Stimulated activated CD4-positive, alpha-beta T cell treated with anti-CD3 and anti-CD28 coated beads, Interleukin-15, amount 100 ng/mL, for 1 hour (primary cell): ENCODE measurements at places on chromosomes 12 and 14.

DNA sequence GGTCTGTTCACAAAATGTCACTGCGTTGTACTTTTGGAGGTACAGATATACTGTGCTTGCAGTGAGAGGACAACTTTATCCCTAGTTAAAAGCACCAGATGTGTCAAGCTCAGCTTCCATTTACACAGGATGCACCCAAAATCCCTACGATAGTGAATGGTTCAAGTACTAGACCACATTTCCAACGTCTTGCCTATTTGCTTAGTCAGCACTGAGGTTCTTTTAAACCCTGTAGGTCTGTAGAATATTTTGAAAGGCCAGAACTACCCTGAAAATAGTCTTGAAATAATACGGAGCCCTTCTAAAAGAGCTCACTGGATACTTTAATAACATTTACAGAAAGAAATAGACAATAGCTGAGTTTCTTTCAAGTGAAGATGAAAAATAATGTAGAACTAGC lies 466.1 kb downstream of the FUT8 start:
- no peak for DNase-seq

DNA sequence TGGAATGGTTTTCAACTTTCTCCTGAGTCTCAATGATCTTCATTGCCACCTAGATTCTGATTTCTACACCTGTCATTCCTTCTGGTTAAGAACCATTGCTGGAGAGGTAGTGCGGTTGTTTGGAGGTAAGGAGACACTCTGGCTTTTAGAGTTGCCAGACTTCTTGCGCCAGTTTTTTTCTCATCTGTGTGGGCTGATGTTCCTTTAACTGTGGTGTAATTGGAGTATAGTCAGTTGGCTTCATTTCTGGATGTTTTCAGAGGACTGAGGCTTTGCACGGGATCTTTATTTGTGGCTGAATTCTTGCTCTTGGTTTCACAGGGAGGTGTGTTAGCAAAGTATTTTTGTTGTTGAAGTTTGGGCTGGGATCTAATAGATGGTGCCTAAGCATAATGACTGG lies 5.7 kb upstream of the CLEC4D start:
- no peak for DNase-seq

- no peak for DNase-seq
Observed at GRCh38 chr12:2613326-2614073, 181.3 kb upstream of the FKBP4 start.

DNA sequence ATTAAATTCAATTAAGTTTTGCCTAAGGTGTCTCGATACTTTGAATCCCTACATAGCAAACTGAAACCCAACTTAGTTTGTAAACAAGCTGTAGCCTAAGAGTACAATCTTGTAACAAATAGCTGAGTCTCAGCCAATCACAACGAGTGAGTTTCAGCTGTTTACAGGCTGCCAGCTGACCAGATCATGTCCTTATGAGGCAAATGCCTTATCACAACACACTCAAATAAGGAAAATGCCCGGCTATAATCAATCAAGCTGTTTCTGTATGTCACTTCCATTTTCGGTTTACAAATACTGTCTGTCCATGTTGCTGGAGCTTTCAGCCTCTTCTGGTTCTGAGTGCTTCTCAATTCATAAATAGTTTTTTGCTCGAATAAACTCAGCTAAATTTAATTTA lies 943.8 kb downstream of the SLC16A7 start:
- DNase-seq: no peak
